ENCODE measurements at places on chromosomes 16 and 17.

- no peak for DNase-seq
These were observed 87.8 kb downstream of the WNT3 start for GRCh38 chr17:46730679-46731078.

GRCh38 chr17:1769822-1770477 is 8.1 kb downstream of the SERPINF1 start:
- DNase-seq = no peak

GRCh38 chr17:19302791-19303331 is 59.7 kb downstream of the B9D1 start:
- peak; percentile 45 for DNase-seq

DNA sequence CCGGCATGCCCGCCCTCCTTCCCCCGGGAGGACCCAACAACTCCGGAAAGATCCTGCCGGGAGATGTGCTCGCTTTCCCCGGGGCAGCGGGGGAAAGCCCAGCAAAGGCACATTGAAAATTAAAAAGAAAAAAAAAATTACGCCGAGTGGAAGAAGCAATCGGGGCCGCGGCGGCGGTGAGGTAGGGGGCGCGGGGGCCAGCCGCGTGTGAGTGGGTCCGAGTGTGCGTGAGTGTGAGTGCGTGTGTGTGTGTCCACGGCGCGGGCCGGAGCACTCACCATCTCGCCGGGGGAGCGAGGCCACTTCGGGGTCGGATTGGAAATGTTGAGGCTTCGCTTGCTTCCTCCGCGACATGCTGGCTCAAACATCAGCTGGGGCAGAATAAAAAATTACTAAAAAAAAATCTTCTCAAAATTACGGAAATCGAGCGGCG is at the start of gene SALL1:
TSS of gene SALL1 (minus strand) at position 383 of the 433 bp plus-strand sequence. CDS start at position 354, 29 bp downstream.
- DNase-seq = no peak

DNA sequence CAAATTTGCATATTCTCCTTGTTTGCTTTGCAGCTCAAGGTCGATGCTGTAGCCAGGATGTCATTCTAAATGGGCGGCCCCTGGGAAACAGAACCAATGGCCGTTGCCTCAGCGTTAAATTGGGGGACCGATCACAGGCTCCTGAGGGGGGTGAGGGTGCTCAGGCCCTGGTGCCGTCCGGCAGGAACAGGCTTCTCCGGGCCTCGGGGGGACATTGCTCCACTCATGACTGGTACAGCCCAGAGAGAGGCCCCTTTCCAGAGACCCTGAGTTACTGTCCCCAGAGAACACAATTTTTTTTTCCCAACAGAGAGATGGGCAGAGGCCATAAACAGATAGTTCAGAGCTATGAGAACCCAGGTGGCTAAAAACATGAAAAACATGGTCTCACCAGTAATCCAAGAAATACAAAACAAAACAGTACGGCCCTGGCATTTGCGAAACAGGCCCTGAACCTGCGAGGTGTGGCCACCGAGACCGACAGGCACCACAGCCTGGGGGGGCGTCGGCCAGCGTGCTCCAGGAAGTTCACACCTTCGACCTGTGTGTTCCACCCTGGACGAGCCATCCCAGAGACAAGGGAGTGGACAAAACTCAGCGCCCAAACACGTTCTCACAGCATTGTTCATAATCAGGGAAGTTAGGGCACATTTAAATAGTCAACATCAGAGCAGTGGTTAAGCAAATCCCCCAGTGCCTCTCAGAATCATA is 82.8 kb downstream of the METRNL start:
- DNase-seq = no peak

DNA sequence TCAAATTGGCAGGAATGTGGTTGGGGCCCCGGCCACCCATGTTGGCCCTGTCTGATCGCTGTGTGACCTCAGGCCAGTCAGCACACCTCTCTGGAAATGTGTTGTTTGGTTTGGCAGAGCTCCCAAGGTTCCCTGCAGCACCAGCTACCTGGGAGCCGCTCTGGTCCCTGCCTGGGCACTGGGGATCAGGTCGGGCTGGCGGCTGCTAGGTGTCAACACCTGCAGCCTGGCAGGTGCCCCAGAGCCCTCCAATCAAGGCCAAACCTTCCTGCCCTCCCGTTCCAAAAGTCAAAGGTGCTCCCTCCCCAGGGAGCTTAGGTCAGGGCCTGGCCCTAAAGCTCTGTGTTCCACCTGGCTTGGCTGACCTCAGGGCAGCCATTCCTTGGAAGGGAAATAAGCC is 55.9 kb downstream of the ZDHHC7 start:
- peak; percentile 95 for DNase-seq

- DNase-seq = no peak
These were observed 9.7 kb downstream of the CCDC57 start for GRCh38 chr17:82202981-82203380.

DNA sequence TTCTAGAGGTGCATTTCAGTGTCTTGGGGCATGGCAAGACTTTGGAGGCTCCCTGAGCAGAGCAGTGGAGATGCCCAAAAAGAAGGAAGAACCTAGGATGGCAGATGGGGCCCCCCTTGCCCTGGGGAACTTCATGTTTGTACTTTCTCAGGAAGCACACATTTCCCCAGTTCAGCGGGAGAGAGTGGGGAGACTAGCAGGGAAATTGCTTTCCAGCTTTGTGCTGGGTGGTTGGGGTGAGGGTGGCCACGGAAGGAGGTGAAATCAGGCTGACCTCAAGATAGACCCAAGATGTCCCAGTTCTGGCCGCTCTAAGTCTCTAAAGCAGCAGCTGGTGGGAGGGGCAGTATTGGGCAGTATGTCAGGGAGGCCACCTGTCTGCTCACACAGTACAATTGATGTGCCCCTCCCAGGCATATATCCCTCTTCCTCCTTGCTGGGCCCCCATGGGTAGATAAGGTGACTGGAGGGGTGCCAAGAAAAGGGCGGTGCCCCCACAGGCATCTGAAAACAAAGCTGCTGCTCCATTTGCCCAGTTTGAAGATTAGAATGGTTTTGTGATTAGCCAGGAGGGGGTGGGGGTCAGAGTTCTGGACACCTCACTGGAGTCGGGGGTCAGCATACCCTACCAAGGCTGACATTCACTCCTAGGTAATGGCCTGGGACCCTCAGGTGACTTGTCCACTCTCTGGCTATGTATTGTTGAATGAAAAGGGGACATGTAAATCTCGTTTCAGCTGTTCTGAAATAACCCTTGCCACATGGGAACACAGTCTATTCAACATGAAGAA is 17.1 kb upstream of the NAGLU start:
- no peak for DNase-seq

DNA sequence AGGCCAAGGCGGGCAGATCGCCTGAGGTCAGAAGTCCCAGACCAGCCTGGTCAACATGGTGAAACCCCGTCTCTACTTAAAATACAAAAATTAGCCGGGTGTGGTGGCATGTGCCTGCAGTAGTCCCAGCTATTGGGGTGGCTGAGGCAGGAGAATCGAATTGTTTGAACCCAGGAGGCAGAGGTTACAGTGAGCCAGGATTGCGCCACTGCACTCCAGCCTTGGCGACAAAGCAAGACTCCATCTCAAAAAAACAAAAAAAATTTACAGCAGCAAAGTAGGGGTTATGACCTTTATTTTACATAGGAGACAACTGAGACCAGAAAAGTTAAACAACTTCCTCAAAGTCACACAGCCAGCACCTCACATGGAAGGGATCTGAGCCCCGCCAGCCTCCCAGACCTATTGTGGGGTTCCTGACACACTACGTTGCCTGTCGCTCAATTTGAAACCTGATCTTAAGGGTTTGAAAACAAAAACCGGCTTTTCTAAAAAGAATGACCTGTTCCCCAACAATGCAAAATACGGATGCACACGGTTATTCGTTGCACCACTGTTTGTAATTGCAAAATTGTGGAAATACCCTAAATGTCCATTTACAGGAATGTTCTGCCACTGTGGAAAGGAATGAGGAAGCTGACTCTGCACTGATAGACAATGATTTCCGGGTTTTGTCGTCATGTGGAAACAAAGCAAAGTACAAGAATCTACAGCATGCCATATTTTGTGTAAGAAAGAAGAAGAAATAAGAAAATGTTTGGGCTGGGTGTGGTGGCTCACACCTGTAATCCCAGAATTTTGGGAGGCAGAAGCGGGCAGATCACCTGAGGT is 77.2 kb downstream of the CNGB1 start:
- peak; percentile 83 for DNase-seq

DNA sequence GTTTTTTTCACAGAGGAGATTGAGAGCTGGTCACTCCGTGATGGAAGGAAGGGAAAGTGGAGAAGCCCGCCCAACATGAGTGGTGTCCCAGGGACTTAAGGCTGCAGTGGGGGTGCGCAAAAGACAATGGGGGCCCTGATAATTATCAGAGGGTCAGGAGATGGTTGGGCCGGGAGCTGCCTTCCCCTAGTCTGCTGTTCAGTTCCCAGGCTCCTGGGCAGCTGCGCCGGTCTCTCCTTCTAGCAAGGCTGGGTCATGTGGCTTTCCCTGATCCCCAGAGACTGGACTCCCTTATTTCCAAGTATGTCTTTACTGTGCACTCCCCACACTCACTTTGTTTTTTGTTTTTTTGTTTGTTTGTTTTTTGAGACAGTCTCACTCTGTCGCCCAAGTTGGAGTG is 16.2 kb downstream of the CYGB start:
- DNase-seq = no peak

- DNase-seq = no peak
These were observed 9.2 kb downstream of the CD300LG start for GRCh38 chr17:43856141-43856540.

DNA sequence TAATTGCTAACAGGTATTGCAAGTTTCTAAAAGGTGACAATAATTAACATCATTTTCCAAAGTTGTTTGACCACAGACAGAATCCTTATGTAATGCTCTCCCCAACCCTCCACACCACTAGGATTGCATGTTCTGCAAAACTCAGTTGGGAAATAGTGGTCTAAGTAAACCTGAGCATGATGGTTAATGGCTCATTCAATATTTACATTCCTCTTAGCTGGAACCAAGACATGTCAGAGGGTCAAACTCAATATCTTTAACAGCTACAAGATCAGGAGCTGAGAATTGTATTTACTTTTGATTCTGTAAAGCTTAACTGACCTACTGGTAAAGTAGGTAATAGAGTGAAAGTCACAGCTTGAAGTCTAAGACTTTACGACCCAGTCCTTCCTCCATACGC is 10.2 kb downstream of the MFSD6L start:
- DNase-seq = no peak

GRCh38 chr16:47358816-47359215 is 102.0 kb downstream of the ITFG1 start:
- no peak for DNase-seq

DNA sequence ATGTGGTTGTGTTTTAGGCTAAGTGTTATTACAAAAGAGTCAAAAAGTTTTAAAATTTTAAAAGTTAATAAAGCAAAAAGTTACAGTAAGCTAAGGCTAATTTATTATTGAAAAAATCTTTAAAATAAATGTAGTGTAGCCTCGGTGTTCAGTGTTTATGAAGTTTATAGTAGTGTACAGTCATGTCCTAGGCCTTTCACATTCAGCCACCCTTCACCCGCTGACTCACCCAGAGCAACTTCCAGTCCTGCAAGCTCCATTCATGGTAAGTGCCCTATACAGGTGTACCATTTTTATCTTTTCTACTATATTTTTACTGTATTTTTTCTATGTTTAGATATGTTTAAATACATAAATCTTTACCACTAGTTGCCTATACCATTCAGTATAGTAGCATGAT is 98.5 kb upstream of the RPRML start:
- no peak for DNase-seq

DNA sequence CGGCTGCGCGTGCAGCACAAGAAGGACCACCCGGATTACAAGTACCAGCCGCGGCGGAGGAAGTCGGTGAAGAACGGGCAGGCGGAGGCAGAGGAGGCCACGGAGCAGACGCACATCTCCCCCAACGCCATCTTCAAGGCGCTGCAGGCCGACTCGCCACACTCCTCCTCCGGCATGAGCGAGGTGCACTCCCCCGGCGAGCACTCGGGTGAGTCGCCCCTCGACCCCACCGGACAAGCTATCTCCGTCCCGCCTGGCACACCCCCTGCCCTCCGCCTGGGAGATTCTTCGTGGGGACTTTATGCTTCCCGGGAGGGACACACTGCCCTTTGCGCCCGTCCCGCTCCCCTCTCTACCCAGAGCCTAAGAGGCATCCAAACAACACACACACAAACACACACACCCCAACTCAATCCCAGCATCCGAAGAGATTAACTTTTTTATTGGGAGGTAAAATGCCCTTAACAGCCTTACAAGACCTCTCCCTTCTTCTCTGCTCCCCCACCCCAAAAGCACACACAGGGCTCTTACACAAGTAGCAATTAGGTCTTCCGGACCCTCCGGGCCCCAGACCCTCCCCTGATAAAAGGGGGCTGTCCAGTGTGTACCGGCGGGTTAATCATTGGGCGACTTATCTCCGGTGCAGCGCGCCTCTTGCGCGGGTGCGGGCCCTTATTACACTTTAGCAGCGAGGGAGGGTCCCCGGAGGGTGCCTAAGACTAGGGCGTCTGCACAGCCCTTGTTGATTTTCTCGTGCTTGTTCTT is 2.1 kb downstream of the SOX9 start:
- no peak for DNase-seq

GRCh38 chr17:61345825-61346666 is 53.6 kb upstream of the TBX2 start:
- DNase-seq = no peak

DNA sequence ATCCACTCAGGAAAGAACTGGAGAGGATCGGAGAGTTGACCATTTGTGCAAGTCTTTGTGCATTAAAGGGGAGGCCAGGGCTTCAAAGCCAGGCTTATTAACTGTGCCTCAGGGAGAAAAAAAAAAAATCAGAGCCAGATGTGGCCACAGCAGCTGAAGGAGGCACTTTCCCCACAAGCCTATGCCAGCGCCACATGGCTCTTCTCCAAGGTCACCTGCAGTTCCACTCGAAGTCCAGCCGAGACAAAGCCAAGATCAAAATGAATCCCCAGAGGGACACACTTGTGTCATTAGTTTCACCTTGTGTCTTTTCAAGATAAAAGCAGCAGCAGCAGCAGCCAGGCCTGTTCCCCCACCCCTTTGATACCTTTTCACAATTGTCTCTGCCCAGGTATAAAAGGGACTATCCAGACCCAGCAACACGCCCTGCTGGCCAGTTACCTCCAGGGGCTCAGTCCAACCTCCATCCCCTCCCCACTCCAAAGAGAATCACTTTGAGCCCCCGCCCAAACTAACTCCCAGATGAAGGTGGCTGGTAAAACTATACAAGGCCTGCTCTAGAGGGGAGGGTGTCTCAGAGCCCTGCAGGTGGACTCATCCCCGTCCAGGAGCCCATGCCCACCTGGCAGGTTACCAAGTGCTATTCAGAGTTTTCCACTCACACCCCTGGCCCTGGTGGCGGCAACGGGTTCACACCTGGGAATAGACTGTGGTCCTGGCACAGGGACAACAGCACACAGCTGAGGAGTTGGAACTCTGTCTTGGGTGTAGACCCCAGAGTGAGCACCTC is 29.2 kb downstream of the AXIN2 start:
- no peak for DNase-seq

Data from right lobe of liver (tissue), 6 donors.